ENCODE measurements at places on chromosomes 1 and 21.

DNA sequence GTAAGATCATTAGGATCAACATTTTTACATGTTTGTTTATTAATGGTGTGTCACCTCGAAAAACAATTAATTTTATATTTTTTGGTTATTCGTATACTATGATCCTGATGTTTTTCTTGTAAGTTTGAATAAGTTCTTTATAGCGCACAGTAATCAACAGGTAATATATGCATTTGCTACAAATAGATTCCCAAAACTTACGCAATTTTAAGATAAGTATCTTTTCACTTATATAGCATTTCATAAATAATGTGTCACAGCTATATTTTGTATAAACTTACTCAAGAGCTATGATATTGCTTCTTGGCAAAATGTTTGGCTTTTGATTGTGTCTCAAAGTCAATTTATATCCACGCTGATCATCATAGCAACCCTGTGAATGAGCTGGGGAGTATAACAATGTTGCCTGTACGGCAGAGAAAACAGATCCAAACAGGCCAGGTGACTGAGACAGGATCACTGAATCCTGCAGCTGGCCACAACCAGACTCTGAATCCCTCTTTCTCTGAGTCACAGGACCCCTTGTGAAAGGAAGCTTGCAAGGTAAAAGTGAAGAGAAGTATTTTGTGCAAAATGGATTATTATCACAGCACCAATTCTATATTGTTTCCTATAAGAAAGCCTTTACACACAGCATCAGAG, 48.6 kb downstream of the GNG12 start:
- DNase-seq: no peak

DNA sequence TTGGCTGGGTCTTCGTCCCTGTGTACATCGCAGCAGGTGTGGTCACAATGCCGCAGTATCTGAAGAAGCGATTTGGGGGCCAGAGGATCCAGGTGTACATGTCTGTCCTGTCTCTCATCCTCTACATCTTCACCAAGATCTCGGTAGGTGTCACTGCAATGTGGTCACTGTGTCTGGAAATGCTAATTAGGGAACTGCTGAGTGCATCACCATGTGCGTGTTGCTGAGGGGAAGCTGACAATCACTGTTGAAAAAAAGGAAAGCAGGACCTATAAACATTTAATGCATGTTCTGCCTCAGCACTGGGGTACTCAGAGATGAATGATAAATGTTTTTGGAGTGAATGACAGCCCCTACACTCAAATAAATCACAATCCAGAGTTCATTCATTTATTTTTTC, 6.8 kb downstream of the SLC5A9 start:
- no peak for DNase-seq

GRCh38 chr1:232965912-232966217, 15.5 kb downstream of the NTPCR start:
- DNase-seq: no peak

DNA sequence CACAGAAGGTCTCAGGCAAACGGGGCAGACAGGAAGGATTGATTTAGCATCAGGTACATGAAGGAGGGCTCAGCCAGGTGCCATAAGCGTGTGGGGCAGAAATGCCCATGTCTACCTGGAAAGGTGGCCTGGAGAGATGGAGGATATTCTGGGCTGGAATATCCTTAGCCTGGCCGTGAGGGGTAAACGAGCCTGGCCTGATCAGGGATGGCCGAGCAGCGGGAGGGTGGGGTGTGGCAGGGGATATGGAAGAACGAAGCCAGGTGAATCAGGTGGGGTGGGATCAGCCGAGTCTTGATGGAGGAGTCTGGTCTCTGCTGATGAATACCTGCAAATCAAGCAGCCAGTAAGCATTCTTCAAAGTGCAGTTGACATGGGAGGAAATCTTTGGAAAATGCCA, 35.5 kb upstream of the TTC22 start:
- DNase-seq: no peak

- no peak for DNase-seq
Measured at GRCh38 chr1:86618358-86618757, 71.5 kb downstream of the CLCA4 start.

- DNase-seq: no peak
Measured at GRCh38 chr1:86114236-86114635, 42.3 kb downstream of the COL24A1 start.
